Putamen (tissue), 1 donor: ENCODE measurements at places on chromosomes 3 and 15.

DNA sequence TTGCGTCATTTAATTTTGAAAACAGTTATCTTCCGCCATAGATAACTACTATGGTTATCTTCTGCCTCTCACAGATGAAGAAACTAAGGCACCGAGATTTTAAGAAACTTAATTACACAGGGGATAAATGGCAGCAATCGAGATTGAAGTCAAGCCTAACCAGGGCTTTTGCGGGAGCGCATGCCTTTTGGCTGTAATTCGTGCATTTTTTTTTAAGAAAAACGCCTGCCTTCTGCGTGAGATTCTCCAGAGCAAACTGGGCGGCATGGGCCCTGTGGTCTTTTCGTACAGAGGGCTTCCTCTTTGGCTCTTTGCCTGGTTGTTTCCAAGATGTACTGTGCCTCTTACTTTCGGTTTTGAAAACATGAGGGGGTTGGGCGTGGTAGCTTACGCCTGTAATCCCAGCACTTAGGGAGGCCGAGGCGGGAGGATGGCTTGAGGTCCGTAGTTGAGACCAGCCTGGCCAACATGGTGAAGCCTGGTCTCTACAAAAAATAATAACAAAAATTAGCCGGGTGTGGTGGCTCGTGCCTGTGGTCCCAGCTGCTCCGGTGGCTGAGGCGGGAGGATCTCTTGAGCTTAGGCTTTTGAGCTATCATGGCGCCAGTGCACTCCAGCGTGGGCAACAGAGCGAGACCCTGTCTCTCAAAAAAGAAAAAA lies 1.2 kb downstream of the B2M start:
- DNase-seq, result peak; percentile 69

GRCh38 chr15:41982133-41982930 lies 10.0 kb upstream of the EHD4 start:
- no peak for DNase-seq

DNA sequence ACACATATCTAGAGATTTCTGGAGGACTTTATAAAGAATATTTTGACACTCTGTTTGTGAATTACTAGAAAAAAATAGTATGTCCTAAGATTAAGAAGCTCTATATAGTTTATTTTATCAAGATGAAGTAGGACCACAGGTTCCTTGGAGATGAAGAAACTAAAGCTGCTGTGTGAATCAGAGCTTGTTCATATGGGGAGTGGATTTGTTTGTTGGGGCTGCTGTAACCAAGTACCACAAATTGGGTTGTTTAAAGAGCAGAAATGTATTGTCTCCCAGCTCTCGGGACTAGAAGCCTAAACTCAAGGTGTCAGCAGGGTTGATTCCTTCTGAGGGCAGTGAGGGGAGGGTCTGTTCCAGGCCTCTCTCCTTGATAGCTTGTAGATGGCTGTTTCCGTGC lies 270.6 kb upstream of the UMPS start:
- no peak for DNase-seq

GRCh38 chr15:66899555-66900350 lies 165.6 kb upstream of the SMAD3 start:
- DNase-seq, result no peak

GRCh38 chr3:2504912-2505311 lies 406.2 kb downstream of the CNTN4 start:
- DNase-seq, result no peak

GRCh38 chr3:60758831-60759230 lies 492.4 kb downstream of the FHIT start:
- no peak for DNase-seq

DNA sequence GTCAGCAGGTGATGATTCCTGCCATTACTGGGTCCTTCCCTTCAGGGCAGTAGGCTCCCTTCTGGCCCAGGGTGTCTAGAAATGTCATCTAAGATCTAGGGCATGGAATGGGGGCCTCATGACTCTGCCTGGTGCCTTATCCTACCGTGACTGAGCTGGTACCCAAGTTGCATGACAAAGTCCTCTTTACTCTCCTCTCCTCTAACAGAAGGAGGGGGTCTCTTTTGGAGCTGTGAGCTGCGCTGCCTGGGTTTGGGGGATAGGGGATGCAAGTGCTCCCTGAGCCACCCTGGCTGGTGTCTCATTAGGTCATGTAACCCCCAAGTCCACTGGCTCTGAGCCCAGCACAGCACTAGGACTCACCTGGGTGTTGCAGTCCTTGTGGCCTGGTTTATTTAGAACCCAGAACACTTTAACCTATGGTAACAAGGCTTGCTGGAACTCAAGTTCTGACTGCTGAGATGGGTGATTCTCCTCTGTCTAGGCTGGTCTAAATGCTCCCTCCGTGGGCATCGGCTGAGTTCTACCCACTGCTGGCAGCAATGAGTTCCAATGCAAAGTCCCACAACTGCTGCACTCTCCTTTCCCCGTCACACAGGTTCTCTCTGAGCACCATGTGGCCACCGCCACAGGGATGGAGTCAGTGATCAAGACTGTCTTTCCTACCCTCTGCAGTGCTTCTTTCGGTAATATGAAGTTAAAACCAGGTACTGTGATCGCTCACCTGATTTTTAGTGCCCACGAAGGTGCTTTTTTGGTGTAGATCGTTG lies 34.0 kb downstream of the XXYLT1 start:
- no peak for DNase-seq

DNA sequence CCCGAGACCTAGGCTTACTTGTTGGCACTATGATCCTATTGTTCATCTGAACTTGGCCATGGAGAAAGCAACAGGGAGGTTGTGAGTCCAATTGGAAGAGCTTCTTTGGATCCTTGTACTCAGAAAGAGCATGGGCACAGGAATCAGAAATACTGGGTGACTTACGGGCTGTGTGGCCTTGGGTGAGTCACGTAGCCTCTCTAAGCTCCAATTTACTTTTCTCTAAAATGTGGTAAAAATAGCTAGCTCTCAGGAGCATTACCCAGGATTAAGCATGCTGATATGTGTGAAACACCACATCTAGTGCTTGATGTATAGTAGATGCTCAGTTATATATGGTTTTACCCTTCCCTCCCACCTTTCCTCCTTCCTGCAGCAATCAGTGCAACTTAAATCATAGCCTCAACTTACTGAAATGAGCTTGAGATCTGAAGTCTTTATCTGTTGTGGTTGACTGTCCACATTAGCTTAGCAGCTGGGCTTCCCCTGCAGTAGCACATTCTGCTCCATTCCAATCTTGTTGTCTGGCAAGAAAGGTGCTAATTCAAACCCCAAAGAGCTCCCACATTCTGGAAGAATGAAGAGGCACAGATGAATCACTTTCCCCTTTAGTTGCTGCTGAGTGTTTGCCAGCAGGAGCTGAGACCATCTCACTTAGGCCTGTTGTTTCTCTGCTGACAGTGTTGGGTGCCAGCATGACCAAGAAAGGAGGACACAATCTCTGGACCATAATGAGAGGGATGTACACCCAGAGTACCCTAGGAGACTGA lies 299.1 kb upstream of the TRIM42 start:
- DNase-seq, result no peak

DNA sequence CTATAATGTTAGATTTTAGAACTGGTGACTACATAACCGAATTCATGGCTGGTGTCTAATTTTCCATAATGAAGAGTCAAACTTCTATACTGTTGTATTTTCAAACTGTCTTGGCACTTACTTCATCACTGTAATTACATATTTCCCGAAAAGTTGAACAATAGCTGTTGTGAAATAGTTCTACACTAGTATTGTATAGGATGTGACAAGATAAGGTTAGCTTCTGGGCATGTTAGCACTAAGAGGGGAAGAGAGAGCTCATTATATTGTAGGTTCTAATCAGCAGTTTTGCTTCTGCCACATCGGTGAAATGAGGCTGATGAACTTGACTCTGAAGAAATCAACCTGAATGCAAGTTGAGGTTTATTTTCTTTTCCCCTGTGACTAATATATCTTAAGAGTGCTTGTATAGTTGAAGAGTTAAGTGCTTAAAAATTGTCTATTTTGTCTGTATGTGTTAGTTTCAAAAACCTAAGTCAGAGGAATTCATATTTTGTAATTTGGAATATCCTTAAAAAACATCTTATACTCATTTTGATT lies 8.9 kb downstream of the GYG1 start:
- no peak for DNase-seq

- no peak for DNase-seq
These were observed 351.2 kb downstream of the RAP2B start for GRCh38 chr3:153513236-153513635.

- DNase-seq, result no peak
These were observed 143.0 kb downstream of the TNIK start for GRCh38 chr3:171317171-171317570.

DNA sequence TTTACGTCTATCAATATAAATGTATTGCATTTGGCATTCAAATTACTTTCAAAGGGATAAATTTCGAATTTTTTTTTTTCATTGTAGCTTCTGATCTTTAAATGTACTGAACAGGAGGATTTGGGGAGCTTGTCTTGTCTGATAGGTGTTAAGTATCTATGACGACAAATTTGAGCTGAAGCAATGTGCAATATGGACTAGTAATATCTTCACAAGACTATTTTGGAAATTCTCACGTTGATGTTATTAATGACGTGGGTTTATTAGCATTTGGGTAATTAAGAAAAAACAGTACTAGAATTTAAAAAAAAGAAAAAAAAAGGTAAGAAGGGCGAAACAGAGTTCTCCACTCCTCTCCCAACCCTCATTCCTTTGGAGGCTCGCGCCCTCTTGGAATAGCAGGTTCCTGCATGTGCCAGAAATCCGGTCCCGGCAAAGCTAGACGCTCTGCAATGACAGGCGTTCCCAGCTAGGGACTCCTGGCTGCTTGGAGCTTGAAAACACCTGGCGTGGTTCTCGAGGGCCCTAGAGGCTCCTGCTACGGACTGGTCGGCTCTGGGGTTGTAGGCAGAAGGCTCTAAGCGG lies 648 bp upstream of the P2RY1 start:
- DNase-seq, result no peak

GRCh38 chr3:120350401-120350941 lies 1.3 kb upstream of the LRRC58 start:
- peak; percentile 14 for DNase-seq

DNA sequence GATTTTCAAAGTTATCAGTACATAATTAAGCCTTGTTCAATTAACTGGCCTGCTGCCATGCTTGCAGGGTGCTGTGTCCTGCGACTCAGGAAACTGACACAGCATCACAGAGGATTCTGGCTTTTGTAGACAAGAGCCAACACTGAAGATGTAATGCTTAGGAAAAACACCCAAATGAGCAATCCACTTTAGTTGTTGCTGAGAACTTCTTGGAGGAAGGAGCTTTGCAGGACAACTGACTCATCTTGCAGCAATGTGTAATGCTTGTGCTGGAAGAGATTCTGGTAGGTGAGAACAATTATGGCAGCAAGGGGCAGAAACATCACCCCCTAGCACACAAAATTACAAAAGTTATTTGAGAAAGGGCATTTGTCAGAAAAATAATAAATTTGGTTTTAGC lies 67.6 kb downstream of the NLGN1 start:
- DNase-seq, result no peak

GRCh38 chr15:70508561-70509281 lies 254.6 kb downstream of the UACA start:
- no peak for DNase-seq

GRCh38 chr3:115254492-115255196 lies 107.6 kb upstream of the ZBTB20 start:
- DNase-seq, result no peak

DNA sequence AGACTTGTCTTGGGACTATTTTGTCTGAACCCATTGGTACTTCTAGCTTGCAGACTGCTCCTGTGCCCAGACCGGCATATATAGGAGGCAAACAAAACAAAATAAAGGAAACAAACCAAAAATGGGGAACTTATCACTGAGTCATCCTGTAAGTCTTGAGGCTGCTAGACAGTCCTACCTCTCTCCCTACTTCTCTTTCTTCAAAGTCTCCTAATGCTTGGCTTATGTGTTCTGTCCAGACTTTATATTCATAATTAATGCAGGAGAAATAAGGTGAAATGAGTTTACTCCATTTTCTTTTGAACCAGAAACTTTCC lies 266.2 kb downstream of the ZNF385D start:
- DNase-seq, result no peak

- DNase-seq, result no peak
These were observed 243.8 kb downstream of the OTOL1 start for GRCh38 chr3:161740421-161740820.

GRCh38 chr3:55297245-55297644 lies 189.9 kb downstream of the WNT5A start:
- no peak for DNase-seq

DNA sequence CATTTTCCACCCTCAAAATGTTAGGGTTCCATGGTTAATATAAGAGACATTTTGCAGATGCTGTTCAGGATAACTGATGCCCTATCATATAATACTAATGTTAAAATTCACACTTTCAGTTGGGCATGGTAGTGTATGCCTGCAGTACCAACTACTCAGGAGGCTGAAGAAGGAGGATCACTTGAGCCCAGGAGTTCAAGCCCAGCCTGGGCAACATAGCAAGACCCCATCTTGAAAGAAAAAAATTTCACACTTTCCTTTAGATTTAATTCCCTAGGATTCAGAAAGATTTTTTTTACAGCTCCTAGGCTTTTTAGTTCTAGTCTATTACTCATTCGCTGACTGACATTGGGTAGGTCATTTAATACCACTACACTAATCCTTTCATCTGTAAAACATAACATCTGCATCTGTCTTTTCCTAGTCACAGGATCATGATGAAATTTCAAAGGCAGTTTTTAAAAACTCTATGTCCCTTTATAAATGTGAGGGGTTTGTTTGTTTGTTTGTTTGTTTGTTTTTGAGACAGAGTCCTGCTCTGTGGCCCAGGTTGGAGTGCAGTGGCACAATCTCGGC lies 103.7 kb downstream of the MYO5A start:
- DNase-seq, result no peak

- DNase-seq, result no peak
These were observed 760.1 kb upstream of the NECTIN3 start for GRCh38 chr3:110311541-110311940.

GRCh38 chr3:36964817-36965216 lies 20.0 kb upstream of the TRANK1 start:
- no peak for DNase-seq

DNA sequence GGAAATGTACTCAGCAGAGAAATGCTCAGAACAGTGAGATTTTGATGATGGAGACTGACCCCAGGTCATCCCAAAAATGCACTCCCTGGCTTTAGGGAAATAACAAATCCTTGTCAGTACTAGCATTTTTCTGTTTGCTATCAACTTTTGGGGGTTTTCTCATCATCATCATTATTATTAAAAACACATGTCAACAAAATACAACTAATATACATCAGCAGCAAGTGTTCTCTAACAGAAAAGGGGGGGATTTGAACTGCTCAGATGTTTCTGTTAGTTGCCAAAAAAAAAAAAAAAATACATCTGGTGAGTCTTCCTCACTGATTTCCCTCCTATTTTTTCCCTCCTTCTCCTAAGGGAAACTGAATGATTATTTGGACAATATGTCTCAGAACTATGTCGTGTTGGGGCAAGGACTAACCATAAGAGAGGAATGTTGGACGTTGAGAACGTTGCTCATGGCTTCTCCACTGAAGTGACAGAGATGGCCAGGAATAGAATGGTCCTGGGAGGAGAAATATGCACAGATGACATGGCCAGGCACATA lies 230.0 kb upstream of the MCTP2 start:
- no peak for DNase-seq

- DNase-seq, result no peak
These were observed 73.9 kb upstream of the KCNH8 start for GRCh38 chr3:19074257-19074900.
